ENCODE measurements at places on chromosomes 7 and 10.

DNA sequence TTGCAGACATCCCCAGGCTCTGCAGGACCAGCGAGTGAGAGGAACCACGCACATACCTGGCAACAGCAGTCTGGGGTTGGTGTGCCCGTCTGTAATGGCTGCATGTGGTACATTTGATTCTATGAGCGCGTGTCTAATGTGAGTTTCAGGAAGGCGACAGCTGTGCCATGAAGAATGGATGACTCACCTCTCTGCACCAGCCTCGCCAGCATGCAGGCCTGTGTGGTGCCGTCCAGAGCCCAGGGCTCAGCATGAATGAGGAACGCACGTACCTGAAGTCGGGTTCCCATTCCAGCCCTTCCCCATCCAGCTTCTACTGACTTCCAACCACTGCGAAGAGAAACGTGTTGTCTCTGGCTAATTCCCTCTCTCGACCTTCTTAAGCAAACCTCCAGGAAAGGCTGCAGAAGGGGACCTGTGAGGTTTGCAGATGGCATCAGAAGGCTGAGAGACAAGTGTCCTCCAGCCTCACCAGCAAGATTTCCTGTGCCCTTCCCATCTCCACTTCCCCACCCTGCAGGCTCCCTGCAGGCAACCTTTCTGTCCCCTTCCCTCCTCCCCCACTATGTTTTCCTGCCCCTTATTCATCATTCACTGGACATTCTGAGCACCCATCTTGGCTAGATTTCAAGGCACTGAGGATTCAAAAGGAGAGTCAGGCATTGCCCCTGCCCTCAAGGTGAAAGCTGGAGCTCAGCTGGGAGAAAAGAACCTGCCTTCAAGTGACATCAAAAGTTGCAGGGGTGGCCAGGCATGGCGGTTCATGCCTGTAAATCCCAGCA is 54.3 kb downstream of the ASB13 start:
- DNase-seq, result no peak

DNA sequence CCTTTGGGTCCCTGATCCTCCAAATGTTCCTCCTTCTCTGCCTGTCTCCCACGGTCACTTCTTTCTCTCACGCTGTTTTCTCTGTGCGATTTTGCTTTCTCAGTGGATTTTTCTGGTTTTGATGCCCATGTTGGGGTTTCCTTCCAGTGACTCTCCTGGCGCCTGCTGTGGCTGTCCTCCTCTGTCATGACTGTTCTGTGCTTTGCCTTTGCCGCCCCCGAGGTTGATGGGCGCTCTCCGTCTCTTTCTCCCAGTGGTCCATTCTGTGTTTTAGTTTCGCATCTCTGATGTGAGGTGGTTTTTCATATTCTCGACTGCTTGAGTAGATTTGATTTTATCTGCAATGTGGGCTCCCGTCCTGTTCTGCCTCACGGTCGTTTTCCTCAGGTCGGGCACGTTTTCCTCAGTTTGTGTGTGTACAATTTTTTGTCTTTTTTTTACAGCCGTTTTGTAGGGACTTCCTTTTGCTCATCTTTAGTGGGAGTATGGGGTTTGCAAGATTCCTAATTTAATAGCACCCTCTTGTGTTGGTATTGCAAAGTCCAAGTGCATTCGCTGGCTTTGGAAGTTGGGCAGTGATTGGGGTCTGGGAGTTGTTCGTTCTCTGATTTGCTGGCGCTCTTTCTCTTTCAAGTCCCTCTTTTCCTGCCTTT is 100.0 kb downstream of the INPP5A start:
- peak; percentile 43 for DNase-seq

GRCh38 chr10:75538144-75538543 is 106.7 kb downstream of the LRMDA start:
- no peak for DNase-seq

- no peak for DNase-seq
Measured at GRCh38 chr7:47153576-47153975, 428.3 kb downstream of the TNS3 start.

- no peak for DNase-seq
Measured at GRCh38 chr10:124450783-124451057, 885 bp upstream of the NKX1-2 start.

- no peak for DNase-seq
Measured at GRCh38 chr10:3838460-3839437, 53.7 kb upstream of the KLF6 start.

DNA sequence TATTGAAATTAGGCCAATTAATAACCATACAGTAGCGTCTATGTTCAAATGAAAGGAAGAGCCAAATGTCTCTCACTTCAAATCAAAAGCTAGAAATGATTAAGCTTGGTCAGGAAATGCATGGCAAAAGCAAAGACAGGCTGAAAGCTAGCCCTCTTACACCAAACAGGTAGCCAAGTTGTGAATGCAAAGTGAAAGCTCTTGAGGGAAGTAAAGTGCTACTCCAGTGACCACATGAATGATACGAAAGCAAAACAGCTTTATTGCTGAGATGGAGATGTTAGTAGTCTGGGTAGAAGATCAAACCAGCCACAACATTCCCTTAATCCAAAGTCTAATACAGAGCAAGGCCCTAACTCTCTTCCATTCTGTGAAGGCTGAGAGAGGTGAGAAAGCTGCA is 123.8 kb downstream of the TEX36 start:
- no peak for DNase-seq

GRCh38 chr10:132448248-132448731 is 51.3 kb downstream of the PWWP2B start:
- no peak for DNase-seq
